ENCODE measurements at places on chromosomes 1 and 21.
A peak's percentile ranks its signal among the peaks of the same experiment; 100 is the strongest.

GRCh38 chr1:243483071-243483771 is 227.4 kb downstream of the SDCCAG8 start:
- DNase-seq: no peak

GRCh38 chr1:154410185-154410827 is 5.2 kb downstream of the IL6R start:
- no peak for DNase-seq

- DNase-seq: no peak
Measured at GRCh38 chr1:189431447-189431846, 1046.2 kb downstream of the BRINP3 start.

- DNase-seq: no peak
Measured at GRCh38 chr1:26696654-26697430, 1.0 kb downstream of the ARID1A start.

DNA sequence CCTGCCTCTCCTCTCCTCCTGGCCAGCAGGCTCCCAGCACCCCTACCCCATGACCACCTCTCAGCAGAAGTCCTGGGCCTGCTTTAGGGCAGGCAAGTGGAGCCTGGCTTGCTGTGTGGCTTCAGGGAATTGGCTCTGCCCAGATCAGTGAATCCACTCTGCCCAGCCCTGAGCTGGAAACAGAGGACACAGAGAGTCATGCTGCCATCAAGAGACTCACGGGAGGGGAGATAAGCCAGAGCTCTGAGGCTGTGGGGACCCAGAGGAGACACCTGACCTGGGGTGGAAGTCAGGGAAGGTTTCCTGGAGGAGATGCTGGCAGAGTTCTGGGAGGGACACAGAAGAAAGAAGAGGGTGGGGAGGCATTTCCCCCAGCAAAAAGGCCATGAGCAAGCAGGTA is 54.2 kb downstream of the GLIS1 start:
- DNase-seq: no peak

DNA sequence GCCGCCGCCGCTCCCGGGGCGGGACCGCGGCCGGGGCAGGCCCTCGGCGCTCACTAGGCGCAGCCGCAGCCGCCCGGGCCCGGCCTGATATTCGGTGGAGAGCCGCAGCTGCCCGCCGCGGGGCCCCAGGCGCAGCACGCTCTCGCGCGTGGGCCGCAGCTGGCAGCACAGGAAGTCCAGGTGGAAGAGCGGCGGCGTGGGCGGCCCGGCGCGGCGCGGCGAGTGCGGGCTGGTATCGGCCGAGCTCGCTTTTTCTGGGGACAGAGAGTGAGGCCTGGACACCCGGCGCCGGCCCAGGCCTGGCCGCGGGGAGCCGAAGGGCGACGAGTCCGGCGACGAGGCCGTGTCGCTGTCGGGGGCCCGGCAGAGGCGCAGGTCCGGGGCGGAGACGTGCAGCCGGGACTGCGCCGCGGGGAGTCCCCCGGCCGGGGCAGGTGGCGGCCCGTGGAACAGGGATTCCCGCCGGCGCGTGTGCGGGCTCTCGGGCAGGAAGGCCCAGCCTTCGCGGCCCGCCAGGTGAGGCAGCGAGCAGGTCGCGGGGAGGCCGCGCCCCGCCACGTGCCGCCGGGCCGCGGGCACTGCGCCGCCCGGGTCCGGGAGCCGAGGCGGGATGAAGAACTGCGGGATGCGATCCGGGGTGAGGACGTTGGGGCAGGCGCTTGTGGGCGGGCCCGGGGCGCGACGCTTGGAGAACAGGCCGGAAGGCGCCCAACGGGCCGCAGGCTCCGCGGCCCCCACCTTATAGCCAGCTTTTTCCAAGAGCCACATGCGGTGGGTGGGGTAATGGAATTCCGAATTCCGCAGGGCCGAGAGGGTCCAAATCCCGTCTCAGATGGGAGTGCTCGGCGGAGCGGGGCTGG is 1.2 kb downstream of the C2CD4D start:
- no peak for DNase-seq

- no peak for DNase-seq
Measured at GRCh38 chr1:190679454-190679853, 201.8 kb upstream of the BRINP3 start.

DNA sequence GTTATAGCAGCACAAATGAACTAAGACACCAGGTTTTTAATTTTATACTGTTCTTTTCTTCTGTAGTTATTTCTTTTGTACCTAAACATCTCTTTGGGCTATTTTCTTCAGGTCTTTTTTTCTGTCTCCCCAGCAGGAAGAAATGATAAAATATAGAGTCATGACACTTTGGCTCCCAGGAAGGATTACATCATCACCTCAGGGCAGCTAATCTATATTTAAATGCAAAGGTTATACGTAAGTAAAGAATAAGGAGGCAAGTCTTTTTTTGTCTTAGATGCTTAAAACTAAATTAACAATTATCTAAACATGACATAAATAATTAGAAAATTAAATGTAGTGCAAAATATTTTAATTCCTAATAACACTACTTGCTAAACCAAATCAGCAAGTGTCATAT is 57.0 kb downstream of the WARS2 start:
- no peak for DNase-seq

DNA sequence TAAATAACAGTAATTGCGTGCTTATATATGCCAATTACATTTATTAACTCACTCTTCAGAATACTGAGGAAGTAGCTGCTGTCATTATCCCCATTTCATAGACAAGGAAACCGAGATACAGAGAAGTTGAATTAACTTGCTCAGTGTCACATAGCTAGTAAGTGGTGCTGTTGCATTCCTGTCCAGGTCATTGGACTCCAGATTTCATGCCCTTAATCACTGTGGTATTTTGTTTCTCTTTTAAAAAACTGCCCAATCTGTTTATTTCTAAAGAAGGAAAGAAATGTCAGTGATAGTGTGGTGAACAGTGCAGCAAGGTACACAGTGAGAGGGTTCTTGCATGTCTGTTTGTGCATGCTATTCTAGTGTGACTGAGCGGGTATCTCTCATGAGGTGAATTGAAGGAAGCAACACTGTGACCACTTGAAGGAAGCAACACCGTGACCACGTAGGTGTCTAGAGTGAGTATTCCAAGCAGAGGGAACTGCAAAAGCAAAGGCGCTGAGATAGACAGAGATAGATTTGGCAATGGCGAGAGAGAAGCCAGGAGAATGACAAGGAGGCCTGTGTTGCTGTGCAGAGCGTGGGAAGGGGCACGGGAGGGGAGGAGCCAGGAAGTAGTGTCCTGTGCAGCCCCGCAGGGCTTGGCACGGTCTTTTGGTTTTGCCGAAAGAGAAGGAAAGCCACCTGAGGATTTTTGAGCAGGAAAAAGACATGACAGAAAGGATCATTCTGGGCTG is 95.9 kb downstream of the CAMTA1 start:
- DNase-seq: no peak

DNA sequence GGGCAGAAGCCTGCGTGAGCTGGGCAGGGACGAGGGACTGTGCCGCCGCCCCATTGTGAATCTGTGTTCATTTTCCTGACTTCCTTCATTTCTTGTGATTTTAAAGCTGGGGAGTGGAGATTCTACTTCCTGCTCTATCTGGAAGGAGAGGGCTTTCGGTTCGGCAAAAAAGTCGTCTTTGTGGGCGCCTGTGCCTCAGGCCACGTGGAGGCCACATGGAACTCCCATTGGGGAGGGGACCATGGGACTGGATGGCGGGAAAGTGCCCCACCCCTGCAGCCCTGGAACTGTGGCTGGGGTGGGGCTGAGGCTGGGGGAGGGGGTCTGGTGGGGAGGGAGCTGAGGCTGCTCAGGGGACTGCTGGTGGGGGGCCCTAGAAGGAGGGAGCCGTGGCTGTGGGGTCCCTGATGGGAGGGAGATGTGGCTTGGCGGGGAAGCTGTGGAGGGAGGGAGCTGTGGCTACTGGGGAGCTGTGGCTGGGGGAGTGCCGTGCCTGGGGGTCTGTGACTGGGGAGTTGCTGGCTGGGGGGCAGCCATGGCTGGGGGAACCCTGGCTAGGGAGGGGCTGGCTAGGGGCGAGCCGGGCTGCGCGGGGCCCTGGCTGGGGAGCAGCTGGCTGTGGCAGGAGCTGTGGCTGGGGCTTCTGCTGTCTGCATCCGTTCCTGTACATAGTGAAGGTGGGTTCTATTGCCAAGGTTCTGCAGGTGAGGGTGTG is 31.5 kb downstream of the COL18A1 start:
- DNase-seq: no peak

DNA sequence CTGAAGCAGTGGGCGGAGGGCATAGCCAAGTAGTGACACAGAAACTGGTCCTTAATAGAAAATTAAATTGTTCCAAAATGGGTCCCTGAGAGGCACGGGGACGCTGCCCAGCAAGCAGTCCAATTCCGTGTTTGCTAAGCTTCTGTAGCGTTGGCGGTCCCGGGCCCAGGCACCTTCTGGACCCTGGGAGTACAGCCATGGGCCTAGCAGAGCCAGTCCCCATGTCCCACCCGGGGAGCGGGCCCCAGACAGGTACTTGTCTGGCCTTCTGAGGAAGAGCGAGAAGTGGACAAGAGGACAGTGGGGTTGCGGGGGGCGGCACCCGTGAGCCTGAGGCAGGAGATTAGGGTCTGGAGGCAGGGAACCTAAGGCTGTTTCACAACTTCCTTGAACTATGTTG is 11.5 kb upstream of the CCDC27 start:
- no peak for DNase-seq

- no peak for DNase-seq
Measured at GRCh38 chr1:203011582-203011981, 4.4 kb downstream of the TMEM183A start.

DNA sequence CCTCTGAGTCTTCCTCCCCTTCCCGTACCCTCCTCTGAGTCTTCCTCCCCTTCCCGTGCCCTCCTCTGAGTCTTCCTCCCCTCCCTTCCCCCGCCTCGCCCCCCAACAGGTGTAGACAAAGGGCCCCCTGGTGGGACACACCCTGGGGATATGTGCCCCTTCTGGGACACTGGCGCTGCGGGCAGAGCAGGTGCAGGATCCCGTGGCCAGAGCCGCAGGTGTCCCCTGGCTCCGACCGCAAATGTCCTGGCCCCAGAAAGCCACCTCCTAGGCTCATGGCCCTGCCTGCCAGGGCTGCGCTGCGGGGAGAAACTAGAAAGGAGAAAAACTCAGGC is 51.5 kb upstream of the ARHGEF16 start:
- no peak for DNase-seq

DNA sequence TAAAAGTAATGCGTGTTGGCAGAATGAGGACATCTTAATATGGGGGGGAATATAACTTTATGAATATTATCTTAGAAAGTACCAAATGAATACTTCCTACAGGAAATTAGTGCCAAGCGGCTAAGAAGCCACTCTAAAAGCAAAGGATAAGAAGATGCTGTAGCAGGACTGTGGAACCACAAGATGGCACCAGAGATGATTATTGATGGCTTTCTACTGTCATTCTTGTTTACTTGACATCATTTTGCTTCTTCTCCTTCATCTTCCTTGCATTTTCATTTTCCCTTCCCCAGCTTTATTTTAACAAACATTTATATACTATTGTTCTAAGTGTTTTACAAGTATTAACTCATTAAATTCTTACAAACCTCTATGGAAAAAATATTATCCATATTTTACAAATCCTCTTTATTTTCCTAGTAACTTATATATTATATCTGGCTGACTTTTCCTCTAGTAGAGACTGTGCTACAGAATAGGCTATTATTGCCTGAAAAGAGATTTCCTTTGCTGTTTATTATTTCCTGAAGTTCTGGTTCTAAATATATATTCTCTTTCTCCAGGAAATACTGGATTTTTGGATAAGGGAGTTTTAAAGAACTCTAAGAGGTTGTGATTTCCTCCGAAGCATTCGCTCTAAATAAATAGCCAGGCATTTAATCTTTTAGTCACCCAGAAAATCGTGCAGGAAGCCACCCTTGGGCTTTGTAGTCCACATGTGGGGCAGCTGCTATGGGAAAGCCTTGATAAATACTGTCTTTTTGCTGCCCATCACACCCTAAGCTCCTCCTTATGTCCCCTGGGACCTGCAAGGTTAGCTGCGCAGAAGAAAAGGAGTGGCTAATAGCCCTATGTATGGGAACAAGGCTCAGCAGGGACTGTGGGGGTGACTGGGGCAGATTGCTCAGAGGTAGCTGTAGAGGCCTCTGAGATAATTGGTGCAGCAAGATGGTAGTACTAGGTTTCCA is 69.8 kb downstream of the TPR start:
- DNase-seq: peak; percentile 21

- no peak for DNase-seq
Measured at GRCh38 chr21:28793043-28793442, 199.6 kb downstream of the LTN1 start.

DNA sequence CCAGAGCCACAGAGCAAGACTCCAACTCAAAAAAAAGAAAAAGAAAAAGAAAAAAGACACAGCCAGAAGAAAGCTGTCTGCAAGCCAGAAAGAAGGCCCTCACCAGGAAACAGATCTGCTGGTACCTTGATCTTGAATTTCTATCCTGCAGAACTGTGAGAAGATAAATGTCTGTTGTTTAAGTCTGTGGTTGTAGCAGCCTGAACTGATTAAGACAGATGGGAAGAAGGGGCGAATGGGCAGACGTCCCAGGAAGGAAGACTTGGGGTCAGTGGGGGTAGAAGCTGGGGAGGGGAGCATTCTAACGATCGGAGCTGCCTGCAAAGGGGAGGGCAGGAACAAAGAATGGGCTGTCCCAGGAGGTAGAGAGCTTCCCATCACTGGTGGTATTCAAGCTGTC is 6.3 kb downstream of the SLC2A7 start:
- no peak for DNase-seq

DNA sequence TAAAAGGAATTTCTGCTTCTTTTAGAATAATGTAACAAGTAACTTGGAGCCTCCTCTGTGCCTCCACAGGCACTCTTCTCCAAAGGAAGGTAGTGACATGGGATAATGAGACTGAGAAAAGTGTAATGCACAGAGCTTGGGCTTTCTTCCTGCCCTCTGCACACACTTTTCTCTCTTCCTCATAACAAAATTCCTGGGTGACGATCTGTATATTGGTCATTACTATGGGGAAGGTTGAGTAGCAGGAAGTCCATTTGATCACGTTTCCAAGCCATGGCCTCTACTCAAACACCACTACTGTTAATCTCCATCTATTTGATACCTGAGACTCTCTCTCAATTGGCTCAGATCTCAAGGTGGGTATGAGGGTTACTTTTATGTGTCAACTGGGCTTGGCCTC is 113.9 kb downstream of the GRIK1 start:
- DNase-seq: no peak

DNA sequence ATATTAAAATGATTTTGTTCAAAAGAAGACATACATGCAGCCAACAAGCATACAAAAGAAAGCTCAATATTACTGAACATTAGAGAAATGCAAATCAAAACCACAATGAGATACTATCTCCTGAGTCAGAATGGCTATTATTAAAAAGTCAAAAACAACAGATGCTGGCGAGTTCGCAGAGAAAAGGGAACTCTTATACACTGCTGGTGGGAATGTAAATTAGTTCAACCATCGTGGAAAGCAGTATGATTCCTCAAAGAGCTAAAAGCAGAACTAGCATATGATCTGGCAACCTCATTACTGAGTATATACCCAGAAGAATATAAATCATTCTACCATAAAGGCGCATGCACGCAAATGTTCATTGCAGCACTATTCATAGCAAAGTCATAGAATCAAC is 126.0 kb upstream of the HMCN1 start:
- no peak for DNase-seq

Measured in SW 1271 (cell line).